ENCODE measurements at places on chromosomes 13 and 19.

DNA sequence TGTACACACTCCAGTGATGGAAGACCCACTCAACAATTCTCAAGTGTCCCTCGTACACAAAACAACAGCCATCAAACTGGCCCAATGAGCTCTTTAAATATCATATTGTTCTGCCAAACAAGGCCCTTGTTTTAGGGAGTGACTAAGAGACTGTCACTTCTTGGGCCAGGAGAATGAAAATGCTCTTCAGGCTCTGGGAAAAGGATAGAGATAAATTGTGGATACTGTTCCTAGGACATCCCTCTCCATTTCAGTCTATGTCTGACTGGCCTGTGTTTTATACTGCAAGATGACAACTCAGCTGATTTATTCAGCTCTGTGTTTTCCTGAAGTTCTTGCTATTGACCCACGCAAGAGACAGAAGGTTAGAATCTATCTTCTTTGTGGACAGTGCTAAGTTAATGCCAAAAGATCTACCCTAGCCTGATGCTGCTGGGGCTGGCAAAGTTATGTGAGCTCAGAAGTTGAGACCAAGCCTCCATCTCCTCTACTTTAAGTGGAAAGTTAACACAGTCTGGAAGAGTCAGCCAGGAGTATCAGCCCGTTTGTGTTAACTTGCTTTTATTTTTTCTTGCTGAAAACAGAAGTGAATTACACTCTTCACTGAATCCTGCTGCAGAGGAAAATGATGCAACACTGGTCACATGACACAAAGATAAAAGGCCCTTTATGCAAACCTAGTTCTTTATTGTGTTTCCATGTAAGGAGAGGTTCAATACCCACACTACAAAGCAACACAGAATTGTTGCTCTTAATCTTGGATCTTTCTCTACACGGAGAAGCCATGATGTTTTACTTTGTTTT lies 14.6 kb downstream of the FRY start:
- DNase-seq: peak; percentile 82

GRCh38 chr19:55031178-55031577 lies 6.9 kb downstream of the GP6 start:
- no peak for DNase-seq

DNA sequence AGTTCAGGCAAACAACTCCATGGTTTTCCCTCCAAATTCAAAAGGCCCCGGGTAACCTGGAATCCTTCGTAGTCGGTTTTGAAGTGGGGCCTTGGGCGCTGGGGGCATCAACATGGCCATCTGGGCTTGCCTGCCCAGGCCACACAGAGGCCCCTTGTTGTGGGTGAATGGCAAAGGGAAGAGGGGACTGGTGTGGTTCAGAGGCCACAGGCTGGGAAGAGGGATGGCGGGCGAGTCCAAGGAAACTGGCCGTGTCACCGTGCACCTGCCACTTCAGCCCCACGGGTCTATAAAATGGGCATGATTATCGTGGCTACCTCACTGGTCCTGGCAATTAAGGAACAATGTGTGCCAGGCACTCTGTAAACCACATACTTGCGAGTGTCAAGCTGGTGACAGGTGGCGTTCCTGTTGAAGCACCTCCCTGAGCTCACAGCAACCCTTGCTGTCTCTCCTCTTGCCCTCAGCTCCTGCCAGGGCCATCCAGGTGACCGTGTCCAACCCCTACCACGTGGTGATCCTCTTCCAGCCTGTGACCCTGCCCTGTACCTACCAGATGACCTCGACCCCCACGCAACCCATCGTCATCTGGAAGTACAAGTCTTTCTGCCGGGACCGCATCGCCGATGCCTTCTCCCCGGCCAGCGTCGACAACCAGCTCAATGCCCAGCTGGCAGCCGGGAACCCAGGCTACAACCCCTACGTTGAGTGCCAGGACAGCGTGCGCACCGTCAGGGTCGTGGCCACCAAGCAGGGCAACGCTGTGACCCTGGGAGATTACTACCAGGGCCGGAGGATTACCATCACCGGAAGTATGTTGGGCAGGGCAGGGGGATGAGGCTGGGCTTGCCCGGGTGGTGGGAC lies 1.3 kb downstream of the LSR start:
- no peak for DNase-seq

- DNase-seq: no peak
These were observed 9.4 kb downstream of the CELF5 start for GRCh38 chr19:3233831-3234230.

GRCh38 chr19:41302624-41303351 lies 7.2 kb upstream of the CCDC97 start:
- no peak for DNase-seq
